Hypothalamus (tissue), 51 donors: ENCODE measurements at places on chromosomes 5 and 9.

- DNase-seq, result no peak
Observed at GRCh38 chr9:136353757-136354488, 9.6 kb downstream of the DNLZ start.

GRCh38 chr9:3256571-3257330 is 269.1 kb downstream of the RFX3 start:
- DNase-seq, result no peak

GRCh38 chr5:64587370-64587769 is 81.6 kb downstream of the RGS7BP start:
- DNase-seq, result no peak

DNA sequence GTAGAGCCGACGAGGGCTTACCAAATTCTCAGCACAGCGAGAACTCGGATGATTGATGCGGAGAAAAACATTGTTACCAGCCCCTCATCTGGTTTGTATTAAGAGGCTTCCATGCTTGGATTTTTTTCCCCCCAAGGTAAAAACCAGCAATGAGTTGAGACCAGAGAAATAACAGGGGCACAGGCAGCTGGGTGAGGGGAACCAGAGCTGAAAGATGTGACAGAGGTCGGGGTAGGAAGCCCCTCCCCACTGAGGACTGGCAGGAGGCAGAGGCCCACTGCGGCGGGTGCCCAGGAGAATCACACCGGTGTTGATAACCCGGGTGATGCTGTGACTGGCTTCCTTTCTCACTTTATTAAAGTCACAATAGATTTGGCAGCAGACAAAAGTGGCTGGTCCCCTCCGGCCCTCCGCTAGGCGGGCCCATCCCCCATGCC is 116.5 kb upstream of the PHYKPL start:
- no peak for DNase-seq

GRCh38 chr5:107408564-107408963 is 262.2 kb downstream of the EFNA5 start:
- no peak for DNase-seq

GRCh38 chr9:136080716-136081112 is 14.4 kb downstream of the NACC2 start:
- DNase-seq, result no peak

- DNase-seq, result no peak
Observed at GRCh38 chr5:141717043-141717442, 35.0 kb upstream of the ARAP3 start.

DNA sequence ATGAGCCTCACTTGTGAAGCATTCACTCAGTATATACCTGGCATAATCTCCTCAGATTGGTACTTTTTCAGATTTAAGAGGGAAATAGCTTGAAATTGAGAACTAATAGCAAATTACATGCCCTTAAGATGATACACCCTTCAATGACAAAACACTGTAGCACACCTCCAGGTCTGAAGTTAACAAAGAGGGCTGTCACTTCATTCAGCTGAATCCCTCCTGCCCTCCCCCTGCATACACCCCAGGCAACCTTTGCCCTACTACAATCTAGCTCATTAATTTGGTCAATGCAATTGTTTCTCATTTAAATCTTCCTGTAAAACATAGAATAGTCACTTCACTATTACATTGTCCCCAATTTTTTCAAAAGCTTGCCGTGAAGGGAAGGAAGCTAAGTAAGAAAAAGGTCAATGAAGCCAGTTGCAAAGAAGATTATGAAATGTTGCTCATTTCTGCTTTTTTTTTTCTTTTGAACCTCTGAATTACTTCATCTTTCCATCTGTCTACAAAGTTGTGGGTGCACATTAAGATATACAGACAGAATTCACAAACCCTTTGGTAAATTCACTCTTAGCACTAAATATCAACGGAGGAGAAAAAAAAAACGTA is 294.8 kb upstream of the PTGER4 start:
- DNase-seq, result no peak

- peak; percentile 33 for DNase-seq
Observed at GRCh38 chr5:5497152-5497788, 74.8 kb downstream of the ICE1 start.

GRCh38 chr9:88816141-88816540 is 175.1 kb upstream of the S1PR3 start:
- DNase-seq, result no peak

DNA sequence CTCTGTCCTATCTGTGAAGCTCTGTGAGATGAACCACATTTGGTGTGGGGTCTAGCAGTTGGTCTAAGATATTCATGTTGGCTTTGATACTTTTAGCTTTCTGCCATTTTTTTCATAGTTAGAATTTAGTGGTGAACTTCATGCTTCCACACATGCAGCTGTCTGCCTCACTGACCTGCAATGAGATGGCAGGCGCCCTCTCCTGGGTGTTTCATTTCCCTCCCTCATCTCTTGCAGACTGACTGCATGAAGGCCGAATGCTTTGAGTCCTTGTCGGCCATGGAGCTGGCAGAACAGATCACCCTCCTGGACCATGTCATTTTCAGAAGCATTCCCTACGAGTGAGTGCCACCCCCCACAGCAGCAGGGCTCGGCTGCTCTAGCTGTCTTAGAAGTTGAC is 26.1 kb upstream of the CKMT2 start:
- DNase-seq, result no peak

DNA sequence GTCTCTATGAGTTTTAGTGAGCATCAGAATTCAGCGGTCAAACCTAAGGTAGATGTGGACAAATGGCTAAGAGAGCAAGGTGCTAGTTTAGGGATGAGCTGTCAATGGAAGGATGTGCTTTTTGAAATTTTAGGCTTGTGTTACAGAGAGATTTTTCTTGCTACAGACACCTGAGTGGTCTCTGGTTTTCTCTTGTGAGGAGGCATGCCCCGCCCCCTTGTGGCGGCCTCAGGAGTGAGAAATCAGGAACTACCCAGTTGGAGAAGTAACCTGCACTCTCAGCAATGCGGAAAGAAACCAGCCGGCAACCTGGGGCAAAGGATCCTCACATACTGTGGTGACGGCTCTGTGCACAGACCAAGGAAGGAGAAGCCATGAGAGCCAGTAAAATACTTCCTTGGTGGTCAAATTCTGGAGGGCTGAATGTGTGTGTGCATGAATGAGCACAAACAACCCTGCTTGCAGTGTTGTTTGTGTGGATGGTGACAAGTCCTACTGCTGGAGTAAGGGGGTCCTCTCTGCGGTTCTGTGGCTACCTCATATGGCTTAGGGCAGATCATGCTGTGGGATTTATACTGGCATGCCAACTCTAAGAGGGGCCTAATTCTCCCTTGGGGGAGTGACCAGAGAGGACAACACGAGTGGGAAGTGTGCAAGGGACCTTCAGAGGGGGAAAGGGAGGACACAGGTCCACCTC is 16.7 kb upstream of the HSD17B4 start:
- no peak for DNase-seq

GRCh38 chr5:76408104-76408654 is 5.1 kb downstream of the IQGAP2 start:
- DNase-seq, result no peak
